Renal cortex interstitium (tissue), 15 donors: ENCODE measurements at places on chromosomes 1 and 21. TPM values are rescaled to one million over a fixed set of nuclear protein-coding genes. Genes with fewer than 3 reads are reported as not detected.

LRRC71 gene
- 0.83 TPM for polyA plus RNA-seq

GBP4 gene
- polyA plus RNA-seq = 11.2 TPM

DNM3 gene
- polyA plus RNA-seq = 5.2 TPM

CEP85 gene
- 16.9 TPM for polyA plus RNA-seq

PLA2G4A gene
- 9.6 TPM for polyA plus RNA-seq

FAM72D gene
- 1.6 TPM for polyA plus RNA-seq

FMO4 gene
- polyA plus RNA-seq = 15.4 TPM

CENPF gene
- 74.9 TPM for polyA plus RNA-seq

ESRRG gene
- 47.0 TPM for polyA plus RNA-seq

C4BPA gene
- polyA plus RNA-seq = 0.43 TPM

LHX8 gene
- polyA plus RNA-seq = not detected

CALML6 gene
- polyA plus RNA-seq = 0.36 TPM

GPR3 gene
- 1.3 TPM for polyA plus RNA-seq

CREG1 gene
- polyA plus RNA-seq = 110 TPM

AJAP1 gene
- 1.4 TPM for polyA plus RNA-seq

DEPDC1 gene
- 17.6 TPM for polyA plus RNA-seq

SPSB1 gene
- polyA plus RNA-seq = 12.7 TPM

ARMH1 gene
- 6.0 TPM for polyA plus RNA-seq

CD1D gene
- polyA plus RNA-seq = 7.6 TPM

VANGL2 gene
- polyA plus RNA-seq = 31.7 TPM

OR2T11 gene
- not detected for polyA plus RNA-seq

C1orf185 gene
- not detected for polyA plus RNA-seq

PRAMEF4 gene
- polyA plus RNA-seq = not detected

OR2L13 gene
- not detected for polyA plus RNA-seq
